Prostate gland (tissue), 2 donors: ENCODE measurements at places on chromosomes 2 and 18. TPM values are rescaled to one million over a fixed set of nuclear protein-coding genes. Genes with fewer than 3 reads are reported as not detected.
A peak's percentile ranks its signal among the peaks of the same experiment; 100 is the strongest.

DNA sequence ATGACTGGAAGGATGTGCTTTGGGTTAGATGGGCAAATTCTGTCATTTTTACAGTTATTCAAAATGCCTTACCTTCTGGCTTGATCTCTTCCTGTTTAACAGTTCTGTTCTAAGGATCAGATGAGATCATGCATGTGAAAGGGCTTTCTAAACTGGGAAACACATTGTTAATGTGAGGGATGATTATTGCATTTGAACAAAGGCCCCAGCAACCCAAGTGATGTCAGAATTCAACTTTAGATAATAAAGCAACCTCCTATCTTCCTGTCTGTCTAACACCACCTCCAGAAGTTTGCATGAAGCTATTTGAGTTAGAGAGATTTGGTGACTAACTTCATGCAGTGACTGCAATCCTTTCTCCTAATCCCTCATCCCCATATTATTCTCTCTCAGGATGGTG, 77.8 kb upstream of the B3GNT2 start:
- no peak for DNase-seq

DNA sequence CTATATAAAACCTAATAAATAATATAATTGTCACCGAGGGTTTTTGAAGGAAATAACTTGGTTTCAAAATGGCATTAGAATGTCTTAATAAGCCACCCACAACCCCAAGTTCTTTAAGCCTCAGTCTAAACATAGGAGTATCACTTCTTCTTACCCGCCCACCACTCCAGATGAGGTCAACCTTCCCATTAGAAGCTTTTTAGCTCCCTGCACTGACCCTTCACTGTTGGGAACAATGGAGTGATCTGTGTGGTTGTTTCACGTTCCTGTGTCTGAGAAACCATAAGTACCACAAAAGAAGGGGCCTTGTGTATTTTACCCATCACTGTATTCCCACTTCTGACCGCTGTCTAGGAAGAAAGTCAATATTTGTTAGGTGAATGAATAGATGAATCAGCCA, 326.3 kb upstream of the ZNF521 start:
- no peak for DNase-seq

GRCh38 chr2:9675415-9676351, 44.9 kb upstream of the YWHAQ start:
- no peak for DNase-seq

Gene ASPRV1
- total RNA-seq, result 2.6 TPM

Gene TLX2
- not detected for total RNA-seq

- peak; percentile 11 for DNase-seq
Measured at GRCh38 chr2:200618590-200619021, 32.8 kb downstream of the AOX1 start.

DNA sequence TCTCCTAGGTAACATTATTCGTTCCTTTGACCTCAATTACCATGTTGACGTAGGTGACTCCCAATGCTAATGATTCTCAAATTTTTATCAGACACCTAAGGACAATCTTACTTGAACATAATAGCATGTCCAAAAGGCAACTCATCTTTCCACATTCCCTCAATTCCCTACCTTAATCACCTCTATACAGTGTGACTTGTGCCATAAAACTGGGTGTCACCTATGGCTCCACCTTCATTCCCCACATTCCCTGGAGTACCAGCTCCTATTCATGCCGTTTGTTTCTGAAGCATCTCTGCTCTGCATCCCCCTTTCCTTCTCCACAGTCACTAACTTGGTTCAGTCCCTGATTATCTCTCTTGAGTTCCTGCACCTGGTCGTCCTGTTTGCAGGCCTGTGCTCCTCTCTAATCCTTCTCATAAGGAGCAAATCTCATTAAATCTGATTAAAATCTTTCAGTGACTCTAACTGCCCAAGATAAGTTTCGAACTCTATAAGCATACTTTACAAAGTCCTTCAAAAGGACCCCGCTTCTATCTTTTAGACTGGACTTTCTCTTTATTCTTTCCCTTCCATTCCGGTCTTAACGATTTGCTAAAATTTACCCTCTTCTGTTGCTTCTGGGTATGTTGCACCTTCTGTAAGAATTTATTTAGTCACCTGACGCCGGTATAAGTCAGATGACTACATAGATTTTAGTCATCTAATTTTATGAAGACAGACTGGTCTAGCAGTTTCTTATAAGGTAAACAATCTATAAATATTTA, 128.7 kb downstream of the OSBPL1A start:
- DNase-seq, result no peak

DNA sequence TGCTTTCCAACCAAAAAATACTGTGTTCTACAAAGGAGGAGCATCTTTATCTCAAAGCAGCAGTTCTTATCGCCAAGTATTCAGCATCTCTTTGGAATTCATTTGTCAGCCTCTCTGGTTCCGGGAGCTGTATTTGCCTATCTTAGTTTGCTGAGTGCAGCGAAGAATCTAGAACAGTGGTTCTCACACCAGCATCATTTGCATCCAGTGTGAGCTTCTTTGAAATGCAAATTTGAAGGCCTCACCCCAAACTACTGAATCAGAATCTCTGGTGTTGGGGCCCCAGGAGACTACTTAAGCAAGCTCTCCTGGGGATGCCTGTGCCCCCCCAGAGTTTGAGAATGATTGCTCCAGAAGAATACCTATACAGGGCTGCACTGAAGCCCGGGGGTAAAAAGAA, 1.5 kb upstream of the PTPN2 start:
- no peak for DNase-seq

Gene CFAP65
- not detected for total RNA-seq

- peak; percentile 60 for DNase-seq
Measured at GRCh38 chr18:14921547-14921946, 173.6 kb downstream of the ANKRD30B start.

- DNase-seq, result peak; percentile 52
Measured at GRCh38 chr2:216690853-216691741, 4.3 kb downstream of the IGFBP5 start.

Gene TSGA10
- 19.0 TPM for total RNA-seq

Gene REG3G
- not detected for total RNA-seq

Gene SPOPL
- total RNA-seq, result 24.9 TPM

GRCh38 chr2:102032368-102033030, 40.7 kb downstream of the IL1R2 start:
- no peak for DNase-seq

- no peak for DNase-seq
Measured at GRCh38 chr18:11269257-11269656, 119.9 kb upstream of the PIEZO2 start.

GRCh38 chr18:58581265-58581664, 47.6 kb downstream of the ALPK2 start:
- DNase-seq, result no peak

Gene SEMA4C
- total RNA-seq, result 45.9 TPM

GRCh38 chr2:179793902-179794301, 67.5 kb downstream of the ZNF385B start:
- DNase-seq, result no peak

GRCh38 chr2:151347906-151348305, 9.5 kb upstream of the TNFAIP6 start:
- no peak for DNase-seq

GRCh38 chr2:199663157-199663556, 187.8 kb downstream of the FTCDNL1 start:
- no peak for DNase-seq

GRCh38 chr2:178417916-178418315, 33.1 kb downstream of the PRKRA start:
- DNase-seq, result no peak

- no peak for DNase-seq
Measured at GRCh38 chr2:176173567-176174381, 14.7 kb upstream of the HOXD1 start.

DNA sequence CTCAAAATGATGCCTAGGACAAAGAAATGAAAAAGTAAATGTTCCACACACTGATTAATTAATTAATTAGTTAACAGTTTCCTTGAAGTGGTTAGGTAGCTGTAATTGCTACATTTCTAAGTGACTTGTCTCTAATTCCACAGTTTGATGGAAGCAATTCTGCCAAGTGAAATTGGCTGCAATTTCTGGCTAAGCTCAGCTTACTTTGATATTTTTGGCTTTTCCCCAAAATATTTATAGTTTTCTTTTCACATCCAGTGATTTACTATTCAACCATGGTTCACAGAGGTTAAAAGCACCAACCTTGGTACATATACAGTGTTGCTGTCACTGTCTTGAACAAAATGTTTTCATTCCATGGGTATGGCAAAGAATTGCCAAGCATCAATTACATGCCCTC, 459.5 kb upstream of the CDH20 start:
- DNase-seq, result no peak

GRCh38 chr18:56245866-56246580, 392.4 kb downstream of the TXNL1 start:
- no peak for DNase-seq

Gene ARHGAP25
- 6.2 TPM for total RNA-seq
